MG63 (cell line): ENCODE measurements at places on chromosomes 12 and 14. TPM values are rescaled to one million over a fixed set of nuclear protein-coding genes. Genes with fewer than 3 reads are reported as not detected.

Gene DPF3
- 2.3 and 5.6 TPM in 2 replicates for total RNA-seq

Gene KRT77
- total RNA-seq: not detected in 2 replicates

Gene FBLN5
- 0.16 and 26.2 TPM in 2 replicates for total RNA-seq

Gene AKAP3
- not detected in 2 replicates for total RNA-seq

Gene ITPR2
- total RNA-seq: 3.6 and 4.6 TPM in 2 replicates
